ENCODE measurements at places on chromosomes 4 and X. TPM values are rescaled to one million over a fixed set of nuclear protein-coding genes. Genes with fewer than 3 reads are reported as not detected.
A peak's percentile ranks its signal among the peaks of the same experiment; 100 is the strongest.

- DNase-seq: peak; percentile 35
These were observed 66.0 kb upstream of the GEMIN8 start for GRCh38 chrX:14095702-14096101.

- DNase-seq: peak; percentile 3
These were observed 50.7 kb downstream of the SNX12 start for GRCh38 chrX:71017396-71017939.

DNA sequence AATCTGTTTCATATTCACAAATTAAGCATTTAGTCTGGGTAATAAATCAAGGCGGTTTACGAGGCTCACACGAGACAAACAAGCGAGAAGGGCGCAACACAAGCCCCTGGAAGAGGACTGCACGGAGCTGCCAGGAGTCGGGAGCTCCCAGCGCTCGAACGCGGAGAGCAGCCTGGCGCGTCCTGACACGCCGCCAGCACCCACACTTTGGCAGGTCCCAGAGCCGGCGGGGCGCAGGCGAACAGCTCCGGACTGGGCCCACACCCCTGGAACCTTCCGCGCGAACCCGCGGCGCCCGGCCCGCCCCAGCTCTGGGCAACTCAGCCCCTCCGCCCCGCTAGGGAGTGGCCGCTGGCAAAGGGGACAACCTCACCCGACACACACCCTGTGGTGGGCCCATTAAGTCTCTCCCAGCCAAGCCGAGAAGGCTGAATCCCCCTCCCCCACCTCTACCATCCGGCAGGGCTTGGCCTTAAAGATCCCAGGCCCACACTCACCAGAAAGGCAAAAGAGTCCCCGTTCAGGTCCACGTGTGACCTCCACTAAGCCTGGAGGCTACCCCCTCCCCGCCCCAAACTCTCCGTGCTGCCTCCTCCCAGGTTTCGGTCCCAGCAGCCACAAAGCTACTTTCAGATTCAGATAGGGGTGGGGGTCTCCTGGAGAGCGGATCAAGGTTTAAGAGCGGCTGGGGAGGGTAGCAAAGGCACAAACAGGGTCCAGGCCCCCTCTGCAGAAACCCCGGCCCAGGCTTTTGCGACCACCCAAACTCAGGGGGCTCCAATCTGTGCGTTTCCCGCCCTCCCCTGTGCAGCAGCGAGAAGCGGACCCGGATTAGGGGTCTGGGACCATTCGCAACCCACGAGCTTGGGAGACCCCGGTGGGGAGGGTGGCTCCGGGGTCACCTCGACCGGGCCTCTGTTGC, 47.5 kb upstream of the BCOR start:
- DNase-seq: no peak

DNA sequence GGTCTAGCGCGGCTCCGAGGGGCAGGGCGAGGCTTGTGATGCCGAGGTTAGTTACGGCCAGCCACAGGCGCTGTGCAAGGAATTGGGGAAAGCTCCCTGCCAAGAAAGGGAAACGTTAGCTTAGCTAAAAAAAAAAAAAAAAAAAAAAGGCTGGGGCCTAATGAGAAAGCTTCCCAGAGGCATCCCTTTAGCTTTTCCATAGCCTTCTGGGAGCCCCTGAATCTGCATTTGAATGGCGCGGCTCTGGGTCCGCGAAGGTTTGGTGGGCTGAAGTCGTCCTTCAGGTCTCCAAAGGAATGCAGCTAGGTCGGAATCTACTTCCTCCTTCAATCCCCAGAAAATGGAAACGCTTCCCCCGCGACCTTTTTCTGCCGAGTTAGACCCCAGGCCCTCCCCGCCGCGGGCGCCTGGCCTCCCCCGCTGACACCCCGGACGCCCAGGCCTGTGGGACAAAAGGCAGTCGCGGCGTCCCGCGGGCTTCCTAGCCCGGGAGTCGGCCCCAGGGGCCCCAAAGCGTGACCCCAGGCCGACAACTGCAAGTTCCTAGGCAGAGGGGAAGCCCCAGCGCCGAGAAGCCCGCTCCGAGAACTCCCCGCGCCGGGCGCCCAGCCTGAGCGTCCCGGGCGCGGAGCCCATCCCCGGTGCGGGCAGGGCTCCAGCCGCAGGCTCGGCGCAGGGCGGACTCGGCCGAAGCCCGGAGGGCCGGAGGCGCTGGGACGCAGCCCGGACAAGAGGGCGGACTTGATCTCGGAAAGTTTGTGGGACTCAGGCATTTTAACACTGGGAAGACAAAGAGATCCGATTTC, 605 bp upstream of the FAT1 start:
- DNase-seq: peak; percentile 25

GRCh38 chr4:83852085-83852451, 316.2 kb downstream of the GPAT3 start:
- peak; percentile 55 for DNase-seq

DNA sequence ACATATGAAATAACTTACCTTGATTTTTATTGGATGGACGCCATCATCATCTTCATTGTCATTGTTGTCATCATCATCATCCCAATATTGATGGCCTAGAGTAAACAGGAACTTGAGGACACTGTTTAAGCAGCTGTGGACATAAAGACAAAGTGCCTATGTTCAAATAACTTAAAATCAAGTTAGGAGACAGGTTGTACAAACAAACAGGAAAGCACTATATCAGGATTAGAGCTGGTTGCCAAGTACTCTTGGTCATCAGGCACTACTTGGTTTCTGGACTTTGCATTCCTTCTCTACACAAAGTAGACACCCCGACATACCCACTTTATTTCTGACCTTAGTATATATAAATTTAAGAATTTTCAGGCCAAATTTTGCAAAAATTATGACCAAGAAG, 608.6 kb downstream of the KLHL13 start:
- no peak for DNase-seq

- no peak for DNase-seq
These were observed 33.8 kb upstream of the ARMCX2 start for GRCh38 chrX:101693476-101693875.

DNA sequence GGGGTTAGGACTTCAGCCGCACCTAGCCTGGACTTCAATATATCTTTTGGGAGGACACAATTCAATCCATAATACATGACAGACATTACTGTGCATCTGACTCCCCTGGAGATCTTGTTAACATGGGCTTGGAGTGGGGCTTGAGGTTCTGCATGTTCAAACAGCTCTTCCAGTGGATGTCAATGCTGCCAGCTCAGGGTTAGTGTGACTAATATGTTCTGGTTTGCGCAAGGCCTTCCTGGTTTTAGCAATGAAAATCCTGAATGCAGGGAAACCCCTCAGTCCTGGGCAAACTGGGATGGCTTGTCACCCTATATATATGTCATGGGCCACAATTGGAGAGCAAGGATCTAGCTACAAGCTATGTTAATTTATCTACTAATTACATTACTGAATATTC, 2.7 kb upstream of the TSPAN7 start:
- DNase-seq: no peak

DNA sequence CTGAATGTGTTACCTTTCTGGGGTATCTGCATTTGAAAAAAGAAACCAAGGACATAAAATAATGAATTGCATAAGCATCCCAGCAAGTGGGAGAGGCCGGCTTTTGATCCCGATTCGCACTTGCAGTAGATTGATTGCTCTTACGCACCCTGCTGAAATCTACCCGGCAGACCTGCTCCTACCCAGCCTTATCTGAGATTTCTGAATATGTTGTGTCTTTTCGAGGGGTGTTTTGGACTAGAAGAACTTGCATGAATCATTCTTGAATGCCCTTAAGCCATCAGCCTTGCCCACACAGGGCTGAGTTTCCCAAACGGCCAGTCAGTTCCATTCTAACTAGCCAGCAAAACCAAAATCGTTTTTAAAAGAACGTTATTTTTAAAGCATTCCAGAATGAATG, 174.4 kb upstream of the BCOR start:
- peak; percentile 10 for DNase-seq

DNA sequence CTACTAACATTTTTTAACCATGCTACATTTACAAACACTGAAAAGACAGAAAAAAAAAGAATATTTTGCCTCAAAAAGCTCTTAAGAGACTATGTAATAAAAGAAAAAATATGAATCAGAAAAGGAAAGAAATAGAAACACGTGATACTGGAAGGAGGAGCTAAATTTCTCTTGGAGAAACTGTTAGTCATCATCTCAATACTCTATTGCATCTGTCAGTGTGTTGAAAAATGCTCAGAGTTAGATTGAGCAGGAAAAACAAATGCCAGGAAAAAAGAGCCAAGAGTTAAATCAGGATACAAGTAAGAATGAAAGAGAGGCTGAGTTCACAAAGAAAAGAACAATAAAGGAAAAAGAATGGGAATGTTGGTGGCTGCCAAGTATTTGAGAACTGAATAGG, 2.6 kb downstream of the RAB28 start:
- DNase-seq: no peak

DNA sequence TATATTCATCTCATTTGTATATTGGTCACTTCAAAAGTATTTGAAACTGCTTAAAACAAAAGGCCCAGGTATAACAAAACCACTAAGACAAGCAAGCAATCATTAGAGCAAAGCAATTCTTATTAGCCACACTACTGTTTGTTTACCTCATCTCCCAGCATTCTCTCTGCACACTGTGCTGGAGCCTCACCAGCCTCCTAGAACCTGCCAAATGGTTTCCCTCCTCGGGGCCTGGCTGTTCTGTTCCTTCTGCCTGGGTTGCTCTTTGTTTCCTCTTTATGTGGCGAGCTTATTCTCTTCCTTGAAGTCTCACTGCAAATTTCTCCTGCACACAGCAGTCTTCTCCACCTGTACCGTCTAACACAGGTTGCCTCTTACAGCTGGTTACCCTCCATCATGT, 67.5 kb upstream of the MND1 start:
- DNase-seq: no peak

DNA sequence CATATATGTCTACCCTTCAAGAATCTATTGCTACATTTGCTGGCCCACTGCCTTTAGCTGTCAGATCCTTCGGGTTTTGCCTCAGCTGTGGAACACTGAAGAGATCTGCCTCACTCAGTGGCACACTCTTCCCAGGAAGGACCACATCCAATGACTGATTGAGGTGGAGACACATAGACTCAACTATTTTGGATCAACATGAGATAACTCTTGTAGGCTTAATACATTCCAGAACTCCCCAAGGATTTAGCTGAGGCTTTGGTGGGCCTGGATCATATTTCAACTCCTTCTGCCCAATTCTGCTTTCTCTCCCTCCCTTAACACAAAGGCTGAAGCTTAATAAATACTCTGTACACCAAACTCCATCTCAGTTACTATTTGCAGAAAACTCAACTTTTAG, 100.5 kb downstream of the CORIN start:
- DNase-seq: no peak

- DNase-seq: peak; percentile 2
These were observed 50.8 kb downstream of the DTHD1 start for GRCh38 chr4:36332023-36332781.

DNA sequence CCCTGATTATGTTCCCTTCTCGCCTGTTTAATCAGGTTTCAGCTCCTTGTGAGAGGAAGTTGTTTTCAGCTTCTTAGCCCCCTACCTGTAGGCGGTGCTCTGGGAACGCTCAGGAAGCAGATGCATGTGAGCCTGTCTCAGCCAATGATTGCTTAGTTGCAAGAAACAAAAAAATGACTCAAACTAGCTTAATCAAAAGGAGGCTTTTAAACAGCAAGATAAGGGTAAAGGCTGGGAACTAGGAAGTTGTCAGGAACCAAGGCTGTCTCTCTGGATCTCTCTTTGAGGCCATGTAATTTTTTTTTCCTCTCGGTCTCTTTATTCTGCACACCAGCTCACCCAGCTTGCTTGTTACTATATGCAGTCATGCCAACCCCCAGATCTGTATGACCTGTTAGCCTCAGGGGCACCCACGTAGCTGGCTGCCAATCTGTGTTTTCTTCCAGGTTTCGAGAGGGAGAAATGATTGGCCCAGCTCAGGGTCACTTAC, 109.1 kb downstream of the PTTG2 start:
- DNase-seq: peak; percentile 50

GRCh38 chr4:85968945-85969819, 390.7 kb downstream of the MAPK10 start:
- peak; percentile 13 for DNase-seq

GRCh38 chr4:67035501-67035900, 509.8 kb downstream of the CENPC start:
- DNase-seq: peak; percentile 54

- DNase-seq: no peak
These were observed 273.4 kb downstream of the HS3ST1 start for GRCh38 chr4:11155208-11155867.

- no peak for DNase-seq
These were observed 96.6 kb upstream of the BANK1 start for GRCh38 chr4:101693842-101694398.

GRCh38 chrX:151386838-151387459, 10.1 kb upstream of the VMA21 start:
- DNase-seq: no peak

- no peak for DNase-seq
These were observed 417.9 kb downstream of the PDGFC start for GRCh38 chr4:156553659-156554058.

GRCh38 chr4:141609243-141609642, 27.1 kb upstream of the IL15 start:
- DNase-seq: no peak

DNA sequence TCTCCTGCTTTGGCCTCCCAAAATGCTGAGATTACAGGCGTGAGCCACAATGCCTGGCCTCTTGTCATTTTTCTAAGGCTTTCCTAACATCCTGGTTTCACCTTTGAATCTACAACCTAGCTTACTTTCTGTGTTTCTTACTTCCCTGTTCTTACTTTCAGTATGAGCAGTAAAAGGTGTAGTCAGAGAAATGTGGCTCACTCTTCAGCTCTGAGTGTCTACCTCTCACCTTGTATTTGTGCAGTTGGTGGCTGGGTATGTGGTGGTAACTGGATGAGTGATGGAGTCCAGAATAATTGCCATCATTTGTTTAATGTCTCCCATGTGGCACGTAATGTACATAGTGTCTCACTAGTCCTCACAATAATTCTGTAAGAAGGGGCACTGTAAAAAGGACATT, 19.1 kb upstream of the CXCL11 start:
- no peak for DNase-seq

FHIP1A gene
- total RNA-seq: 2.1 TPM

SPANXB1 gene
- total RNA-seq: 131 TPM

AFP gene
- not detected for total RNA-seq

SMR3B gene
- total RNA-seq: not detected

PABPC4L gene
- total RNA-seq: 0.97 TPM

SHISA3 gene
- total RNA-seq: 3.1 TPM

USP26 gene
- total RNA-seq: not detected

FRMPD4 gene
- total RNA-seq: not detected

CT45A10 gene
- 1.8 TPM for total RNA-seq

SLC10A4 gene
- total RNA-seq: not detected

All from Daoy (cell line).